ENCODE measurements at places on chromosomes 6 and 20. TPM values are rescaled to one million over a fixed set of nuclear protein-coding genes. Genes with fewer than 3 reads are reported as not detected.

The ZC3H12D gene
- 0.02 TPM for polyA plus RNA-seq

The C20orf202 gene
- polyA plus RNA-seq, result not detected

The ACOT13 gene
- 20.3 TPM for polyA plus RNA-seq

The IL17F gene
- polyA plus RNA-seq, result not detected

The MOXD1 gene
- 71.3 TPM for polyA plus RNA-seq

The CLPSL1 gene
- polyA plus RNA-seq, result not detected

The DSP gene
- polyA plus RNA-seq, result 11.0 TPM

The MEP1A gene
- not detected for polyA plus RNA-seq

The PRL gene
- not detected for polyA plus RNA-seq

The MRAP2 gene
- 0.16 TPM for polyA plus RNA-seq

The LGSN gene
- not detected for polyA plus RNA-seq

The CAGE1 gene
- polyA plus RNA-seq, result not detected

The UBE3D gene
- polyA plus RNA-seq, result 2.5 TPM

The KHDRBS2 gene
- polyA plus RNA-seq, result not detected
